ENCODE measurements at places on chromosomes 2 and 18.
A peak's percentile ranks its signal among the peaks of the same experiment; 100 is the strongest.

DNA sequence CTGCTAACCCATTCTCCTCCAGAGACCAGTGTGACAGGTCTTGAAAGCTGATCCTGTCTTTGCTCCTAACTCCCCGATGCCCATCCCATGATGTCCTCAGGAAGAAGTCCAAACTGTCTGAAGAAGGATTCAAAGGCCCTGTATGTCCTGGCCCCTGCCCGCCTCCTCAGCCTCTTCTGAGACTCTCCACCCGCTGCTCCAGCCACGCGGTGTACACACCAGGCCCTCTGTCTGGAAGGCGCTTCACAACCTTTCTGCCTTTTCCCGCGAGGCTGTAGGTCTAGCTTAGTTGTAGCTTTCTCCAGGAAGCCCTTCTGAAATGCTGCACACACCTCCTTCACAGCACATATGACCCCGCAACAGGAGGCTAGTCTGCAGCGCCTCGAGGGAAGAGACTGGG lies 23.5 kb upstream of the CRYBA2 start:
- no peak for DNase-seq

GRCh38 chr2:175414882-175415487 lies 233.5 kb upstream of the ATP5MC3 start:
- peak; percentile 70 for DNase-seq

DNA sequence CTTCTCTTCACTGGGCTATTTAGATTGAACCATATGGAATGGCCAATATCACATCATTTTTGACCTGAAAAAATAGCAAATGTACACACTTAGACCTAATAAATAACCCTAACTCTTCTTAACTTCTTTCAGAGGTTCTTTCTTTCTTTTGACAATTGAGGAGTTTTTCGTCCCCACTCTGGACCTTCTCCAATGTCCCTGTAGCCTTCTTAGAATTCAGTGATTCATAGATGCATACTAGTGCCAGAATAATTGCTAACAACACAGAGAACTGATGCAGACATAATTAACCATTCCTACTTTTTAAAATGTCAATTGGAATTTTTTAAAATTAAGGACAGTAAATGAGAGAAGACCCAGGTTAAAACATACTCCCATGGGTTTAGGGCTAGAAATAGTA lies 20.0 kb downstream of the DAPL1 start:
- DNase-seq, result no peak

DNA sequence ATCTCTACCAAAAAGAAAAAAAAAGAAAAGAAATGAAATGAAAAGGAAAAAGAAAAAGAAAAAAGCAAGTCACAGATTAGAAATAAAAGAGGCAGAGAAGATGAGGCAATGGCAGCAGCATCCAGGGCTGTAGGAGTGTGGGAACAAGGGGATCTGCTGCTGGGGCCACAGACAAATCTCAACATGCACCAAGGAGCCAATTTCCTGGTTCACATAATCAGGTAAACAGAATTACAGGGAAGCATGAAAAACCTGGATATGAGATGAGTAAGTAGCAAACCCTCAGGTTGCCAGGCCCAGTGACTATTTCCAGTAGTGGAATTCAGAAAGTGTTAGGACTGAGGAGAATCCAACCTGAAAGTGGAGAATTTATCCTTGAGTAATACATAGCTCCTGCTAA lies 77.4 kb upstream of the ARHGAP28 start:
- no peak for DNase-seq

DNA sequence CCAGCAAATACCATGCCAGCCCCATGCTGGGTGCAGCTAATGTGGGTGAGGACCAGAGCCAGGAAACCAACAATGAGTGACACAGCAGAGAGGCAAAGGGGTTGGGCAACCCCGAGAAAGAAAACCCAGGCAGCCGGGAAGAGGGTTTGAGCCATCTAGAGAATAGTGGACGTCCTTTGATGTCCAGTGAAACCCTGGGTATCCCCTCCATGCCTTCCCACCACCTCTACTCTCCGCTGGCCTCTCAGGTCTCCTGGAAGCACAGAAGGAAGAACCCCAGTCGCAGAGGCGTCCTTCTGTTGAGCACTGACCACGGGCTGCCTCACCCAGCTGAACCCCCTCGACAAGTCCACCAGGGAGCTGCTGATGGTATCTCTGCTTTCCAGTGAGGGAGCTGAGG lies 657.4 kb upstream of the ID2 start:
- no peak for DNase-seq

DNA sequence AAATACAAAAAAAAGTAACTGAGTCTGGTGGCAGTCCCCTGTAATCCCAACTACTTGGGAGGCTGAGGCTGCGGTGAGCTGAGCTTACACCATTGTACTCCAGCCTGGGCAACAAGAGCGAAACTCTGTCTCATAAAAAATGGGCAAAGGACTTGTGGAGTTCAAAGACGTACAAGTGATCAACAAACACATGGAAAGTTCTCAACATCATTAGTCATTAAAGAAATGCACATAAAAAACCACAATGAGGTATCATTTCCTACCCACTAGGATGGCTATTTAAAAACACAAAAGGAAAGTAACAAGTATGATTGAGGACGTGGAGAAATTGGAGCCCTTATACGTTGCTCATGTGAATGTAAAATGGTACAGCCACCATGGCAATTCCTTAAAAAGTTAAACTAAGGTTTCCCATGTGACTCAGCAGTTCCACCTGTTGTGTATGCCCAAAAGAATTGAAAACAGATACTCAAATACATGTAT lies 52.3 kb downstream of the RAB10 start:
- DNase-seq, result peak; percentile 83

- DNase-seq, result no peak
These were observed 86.5 kb downstream of the LRP2 start for GRCh38 chr2:169275696-169276444.

DNA sequence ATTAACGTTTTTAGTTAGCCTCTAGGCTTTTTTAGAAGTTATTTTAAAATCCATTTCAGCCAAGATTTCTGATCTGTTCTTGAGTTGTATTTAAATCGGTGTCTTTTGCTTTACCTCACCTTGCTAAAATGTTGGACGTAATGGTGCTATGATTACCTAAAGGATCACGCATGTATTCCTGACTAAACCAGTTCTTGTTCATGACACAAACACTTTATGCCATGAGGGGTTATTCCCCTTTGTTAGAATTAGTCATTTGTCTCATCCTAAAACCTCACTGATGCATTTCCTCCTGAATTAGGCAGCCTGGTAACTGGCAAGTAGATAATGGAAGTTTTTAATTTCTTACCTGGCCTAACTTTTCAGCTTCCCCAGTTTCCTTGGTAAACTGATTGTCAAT lies 185.4 kb upstream of the TANK start:
- no peak for DNase-seq

GRCh38 chr2:60411295-60411694 lies 142.2 kb downstream of the BCL11A start:
- peak; percentile 25 for DNase-seq

DNA sequence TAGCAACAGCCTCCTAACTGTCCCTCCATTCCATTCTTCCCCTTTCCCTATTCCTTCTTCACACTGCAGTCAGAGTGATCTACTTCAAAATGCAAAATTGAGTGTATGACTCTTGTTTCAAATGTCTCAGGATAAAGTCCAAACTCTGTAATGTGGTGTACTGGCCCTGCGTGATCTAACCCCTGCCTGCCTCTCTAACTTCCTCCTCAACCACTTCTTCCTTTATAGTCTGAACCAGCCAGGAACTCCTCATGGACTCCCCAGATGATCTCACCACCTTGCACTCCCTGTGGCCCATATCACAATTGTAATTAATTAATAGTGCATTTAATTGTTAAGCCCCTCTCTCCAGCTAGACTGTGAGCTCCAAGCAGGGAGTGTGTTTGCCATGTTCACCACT lies 3.1 kb upstream of the B3GNT2 start:
- DNase-seq, result no peak

- peak; percentile 100 for DNase-seq
These were observed 62.0 kb upstream of the SLC35F5 start for GRCh38 chr2:113818382-113818951.

DNA sequence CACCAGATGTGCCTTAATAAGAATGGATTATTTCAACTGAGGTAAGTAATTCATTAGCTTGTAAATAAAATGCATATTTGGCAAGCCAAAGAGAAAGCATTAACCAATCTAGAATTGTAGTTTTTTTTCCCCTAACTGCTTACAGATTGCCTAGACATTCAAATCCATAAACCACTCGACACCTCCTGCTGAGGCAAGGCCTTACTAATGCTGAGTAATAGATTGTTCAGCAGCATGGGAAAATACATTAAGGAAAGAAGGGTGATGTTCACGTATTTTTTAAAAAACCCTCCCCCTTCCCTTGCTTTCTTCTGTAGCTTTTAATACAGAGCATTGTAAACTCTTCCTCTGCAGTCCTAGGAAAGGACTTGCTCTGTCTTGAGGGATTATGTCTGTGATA lies 17.0 kb upstream of the LINC00305 start:
- no peak for DNase-seq

- no peak for DNase-seq
These were observed 44.8 kb downstream of the VIT start for GRCh38 chr2:36741188-36741837.

GRCh38 chr2:171889333-171889732 lies 4.7 kb downstream of the SLC25A12 start:
- no peak for DNase-seq

- DNase-seq, result no peak
These were observed 61.7 kb downstream of the PLB1 start for GRCh38 chr2:28557389-28558131.

DNA sequence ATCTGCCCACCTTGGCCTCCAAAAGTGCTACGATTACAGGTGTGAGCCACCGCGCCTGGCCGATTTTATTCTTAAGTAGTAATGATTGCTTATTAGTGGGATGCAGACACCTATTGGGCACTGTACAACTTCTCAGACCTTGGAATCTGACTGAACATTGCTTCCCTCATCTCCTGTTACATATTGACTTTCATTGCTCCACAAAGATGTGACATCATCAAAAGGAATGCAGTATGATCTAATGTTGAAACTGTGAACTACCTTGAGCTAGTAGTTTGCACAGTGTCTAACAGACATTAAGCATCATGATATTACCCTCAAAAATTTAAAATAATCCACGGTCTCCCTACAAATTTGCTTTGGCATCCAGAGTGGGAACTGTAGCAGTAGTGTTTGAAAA lies 109.8 kb upstream of the SIX2 start:
- peak; percentile 65 for DNase-seq

DNA sequence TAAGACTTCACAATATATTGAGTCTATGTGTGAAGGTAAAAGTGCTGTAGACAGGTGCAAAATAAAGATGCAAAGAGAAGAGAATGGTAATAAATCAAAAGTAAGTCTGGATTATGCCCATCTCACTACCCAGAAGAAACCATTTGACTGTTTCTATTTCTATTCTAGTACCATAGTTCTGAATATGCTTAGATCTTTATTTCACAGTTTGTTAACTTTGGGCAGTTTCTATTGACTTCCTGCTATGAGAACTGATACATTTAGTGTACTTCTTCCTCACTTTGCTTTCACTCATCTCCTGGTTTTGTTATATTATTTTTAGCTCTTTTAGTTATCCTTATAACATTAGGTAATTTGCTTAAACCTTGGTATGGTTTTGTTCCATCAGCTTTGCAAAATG lies 94.9 kb downstream of the HS1BP3 start:
- DNase-seq, result no peak

- no peak for DNase-seq
These were observed 120.1 kb downstream of the LRP1B start for GRCh38 chr2:142010477-142011270.

DNA sequence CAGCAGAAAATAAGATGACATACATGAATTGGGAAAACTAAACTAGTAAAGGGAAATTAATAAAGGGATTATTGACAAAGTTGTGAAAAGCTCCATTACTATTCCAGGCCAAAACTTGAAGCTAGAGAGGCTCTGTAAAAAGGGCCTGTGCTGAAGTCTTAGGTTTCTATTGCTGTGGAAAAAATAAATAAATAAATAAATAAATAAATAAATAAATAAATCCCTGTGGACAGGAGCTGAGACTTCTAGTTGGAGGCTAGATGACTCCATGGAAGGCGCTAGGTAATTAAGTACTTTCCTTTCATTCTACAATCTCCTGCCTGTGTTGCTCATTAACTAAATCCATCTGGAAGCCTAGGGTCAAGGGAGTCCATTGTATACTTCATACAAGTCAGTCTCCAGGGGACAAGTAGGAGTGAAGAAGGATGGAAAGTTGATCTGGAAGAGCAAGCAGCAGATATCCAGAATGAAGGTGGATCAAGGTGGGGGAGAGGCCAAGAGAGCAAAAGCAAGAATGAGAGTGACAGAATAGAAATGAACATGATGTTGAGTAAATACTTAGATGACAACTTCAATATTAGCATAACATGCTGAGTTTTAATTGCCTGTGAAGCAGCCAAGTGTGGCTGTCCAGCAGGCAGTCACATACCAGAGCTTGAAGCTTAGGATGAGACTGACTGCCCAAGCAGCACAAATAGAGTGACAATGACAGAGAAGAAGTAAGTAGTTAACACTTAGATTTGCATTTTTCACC lies 26.2 kb upstream of the CCNT2 start:
- no peak for DNase-seq

DNA sequence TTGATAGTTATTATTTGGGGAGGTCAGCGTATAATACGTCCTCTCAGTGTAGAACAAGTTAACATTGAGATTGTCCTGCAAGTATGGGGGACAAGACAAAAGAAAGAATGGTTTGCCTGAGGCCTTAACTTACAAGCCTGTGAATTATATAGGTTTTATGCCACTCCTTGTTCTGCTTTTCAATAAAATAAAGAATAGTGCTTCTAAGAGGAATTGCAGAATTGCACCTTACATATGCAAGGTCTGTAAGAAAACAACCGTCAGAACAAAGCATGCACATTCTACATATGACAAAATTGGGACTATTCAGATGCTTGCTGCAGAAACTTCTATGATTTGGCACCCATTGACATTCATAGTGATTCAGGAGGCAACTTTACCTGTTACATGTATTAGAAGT lies 785.0 kb downstream of the NR4A2 start:
- no peak for DNase-seq

DNA sequence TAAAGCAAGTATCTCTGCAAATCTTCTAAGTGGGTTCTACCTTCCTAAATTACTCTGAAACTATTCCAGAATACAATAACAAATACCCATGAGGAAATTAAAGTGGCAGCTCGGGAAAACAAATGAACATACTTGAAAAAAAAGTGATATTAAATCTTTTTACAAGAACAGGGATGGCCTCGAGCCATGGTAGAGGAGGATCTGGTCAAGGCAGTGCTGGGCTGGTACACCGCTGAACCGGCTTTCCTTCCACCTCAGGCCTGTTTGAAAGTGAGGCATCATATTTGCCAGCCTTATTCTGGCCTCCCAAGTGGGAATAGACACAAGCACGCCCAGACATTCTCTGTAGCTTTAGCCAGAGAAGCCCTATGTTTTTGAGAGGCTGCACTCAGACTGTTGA lies 124.5 kb upstream of the CDCA7 start:
- no peak for DNase-seq

GRCh38 chr18:43705850-43706249 lies 428.6 kb upstream of the SYT4 start:
- no peak for DNase-seq

DNA sequence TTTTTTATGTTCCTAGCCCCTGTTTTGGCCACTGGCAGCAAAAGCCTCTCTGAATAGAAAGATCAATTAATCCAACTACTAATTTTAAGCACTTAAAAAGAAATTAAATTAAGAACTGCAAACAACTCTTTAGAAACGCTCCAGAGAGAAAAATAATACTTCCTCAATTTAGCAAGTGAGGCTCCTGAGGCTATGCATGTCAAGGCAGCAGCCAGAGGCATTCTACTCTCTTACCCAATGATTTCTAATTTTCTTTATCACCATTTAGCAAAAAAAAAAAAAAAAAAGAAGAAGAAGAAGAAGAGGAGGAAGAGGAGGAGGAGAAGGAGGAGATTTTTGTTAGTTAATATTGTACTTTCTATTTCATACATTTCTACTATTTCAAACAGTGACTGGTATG lies 68.5 kb downstream of the TMEM237 start:
- no peak for DNase-seq

Data from EH (cell line).